ENCODE measurements at places on chromosomes 3 and 15.

DNA sequence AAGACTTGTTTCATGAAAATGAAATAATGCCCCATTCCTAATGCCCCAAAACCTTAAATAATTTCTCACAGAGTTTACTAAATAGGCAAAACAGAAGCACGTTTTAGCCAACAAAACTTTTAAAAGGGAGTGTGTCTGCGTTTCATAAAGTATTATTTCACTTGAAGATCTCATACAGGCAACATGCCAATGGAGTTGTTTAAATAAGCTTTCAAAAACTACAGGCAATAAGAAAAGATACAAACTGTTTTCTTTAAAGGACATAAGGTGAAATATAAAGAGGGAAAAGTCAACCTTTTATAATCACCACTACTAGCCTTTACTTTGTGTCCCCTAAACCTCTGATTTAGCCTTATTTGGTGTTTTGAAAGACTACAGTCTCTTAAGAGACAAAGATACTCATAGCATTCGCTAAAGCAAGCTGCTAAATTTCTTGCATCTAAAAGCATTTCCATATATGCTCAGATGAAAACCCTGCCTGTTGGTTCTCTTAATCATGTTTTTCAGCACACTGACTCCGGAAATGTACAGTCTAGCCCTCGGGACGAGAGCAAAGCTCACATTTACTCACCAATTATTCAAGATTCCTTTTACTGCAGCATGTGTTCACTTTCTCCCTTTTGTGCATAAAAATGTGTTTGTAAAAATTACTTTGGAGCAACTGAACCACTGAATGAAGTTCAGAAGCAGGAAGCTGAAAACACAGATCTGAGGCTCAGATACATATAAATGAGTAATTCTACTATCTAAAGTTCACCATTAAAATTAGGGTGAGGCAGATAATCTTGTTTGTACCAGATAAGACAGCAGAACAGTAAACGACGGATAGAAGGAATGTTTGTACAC is 119.0 kb downstream of the GOLIM4 start:
- DNase-seq = no peak

GRCh38 chr3:71069797-71070196 is 513.7 kb downstream of the FOXP1 start:
- peak; percentile 57 for DNase-seq

GRCh38 chr15:94421706-94422105 is 190.3 kb downstream of the MCTP2 start:
- no peak for DNase-seq

DNA sequence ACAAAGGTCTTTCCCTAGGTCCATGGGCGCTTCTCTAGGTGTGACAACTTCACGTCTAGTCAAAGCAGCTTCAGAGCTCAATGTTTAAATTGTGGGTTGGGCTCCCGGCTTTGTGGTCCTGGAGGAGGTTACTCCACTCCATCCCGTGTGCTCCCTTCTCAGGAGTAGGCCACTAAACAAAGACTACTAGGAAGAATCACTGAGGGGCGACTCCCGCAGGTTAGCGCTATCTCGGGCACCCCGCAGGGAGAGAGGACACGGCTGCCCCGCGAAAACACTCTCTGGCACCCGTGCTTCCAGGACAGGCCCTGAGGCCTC is 500 bp downstream of the PARP6 start:
- peak; percentile 38 for DNase-seq

- no peak for DNase-seq
Measured at GRCh38 chr3:32946973-32947788, 4.3 kb upstream of the CCR4 start.

DNA sequence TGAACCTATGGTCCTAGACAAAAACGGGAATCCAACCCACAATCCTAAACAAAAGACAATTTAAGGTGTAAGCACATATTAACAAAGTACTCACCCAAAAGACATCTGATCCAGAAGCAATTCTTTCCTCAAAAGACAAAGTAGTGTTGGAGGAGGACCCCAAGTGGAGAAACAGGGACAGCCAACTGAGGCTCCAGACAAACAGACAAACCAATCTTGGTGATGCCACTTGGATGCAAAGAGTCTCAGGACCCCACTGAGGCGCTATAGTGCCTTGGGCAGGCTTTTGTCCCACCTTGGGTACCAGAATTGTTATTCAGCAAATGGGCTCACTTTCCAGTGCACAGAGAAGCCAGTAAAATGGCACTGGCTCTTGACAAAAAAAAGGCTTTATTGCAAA is 613.8 kb downstream of the DIPK2A start:
- DNase-seq = peak; percentile 24

DNA sequence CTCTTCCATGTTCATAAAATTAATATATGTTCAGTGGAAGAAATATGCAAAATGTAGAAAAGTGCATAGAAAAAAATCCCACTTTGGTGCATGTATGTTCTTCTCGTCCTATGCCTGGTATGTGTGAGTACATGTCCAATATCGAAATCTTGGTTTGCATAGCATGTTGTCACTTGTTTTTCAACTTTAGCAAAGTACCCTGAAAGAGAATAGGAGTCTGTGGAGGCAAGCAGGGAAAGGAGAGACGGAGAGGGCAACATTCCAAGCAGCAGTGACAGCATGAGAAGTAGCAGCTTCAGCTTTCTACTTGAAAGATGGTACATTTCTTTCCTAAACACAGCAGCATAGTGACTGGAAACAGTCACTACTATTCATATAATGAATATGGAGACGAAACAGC is 56.8 kb upstream of the CACNA2D3 start:
- no peak for DNase-seq

GRCh38 chr15:23760024-23760423 is 72.9 kb upstream of the NDN start:
- DNase-seq = no peak

DNA sequence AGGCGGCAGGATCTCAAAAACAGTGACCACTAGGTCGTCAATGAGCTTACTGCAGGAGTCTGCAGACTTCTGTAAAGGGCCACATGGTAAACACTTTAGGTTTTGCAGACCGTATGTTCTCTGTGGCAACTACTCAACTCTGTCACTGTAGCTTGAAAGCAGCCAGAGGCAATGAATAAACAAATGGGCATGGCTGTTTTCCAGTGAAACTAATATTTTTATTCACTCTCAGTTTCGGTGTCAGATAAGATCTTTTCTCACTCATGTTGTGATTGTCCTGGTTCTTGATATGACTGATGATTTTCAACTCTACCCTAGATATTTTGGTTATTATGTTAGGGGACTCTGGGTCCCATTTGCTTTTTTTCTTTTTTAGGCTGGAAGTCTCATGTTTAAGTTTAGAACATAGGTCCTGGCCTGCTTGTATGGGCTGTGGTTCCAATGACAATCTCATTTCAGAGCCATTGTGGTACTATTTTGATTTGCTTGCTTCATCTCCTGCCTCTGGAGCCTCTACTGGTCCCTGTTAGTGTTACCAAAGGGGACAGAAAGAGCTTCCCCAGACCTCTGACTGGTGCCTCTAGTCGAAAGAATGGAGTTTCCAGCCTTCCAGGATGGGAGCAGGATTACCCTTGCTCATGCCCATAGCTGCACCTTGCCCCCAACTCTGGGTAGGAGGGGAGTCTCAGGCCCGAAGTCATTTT is 222.0 kb downstream of the STT3B start:
- DNase-seq = no peak

- DNase-seq = no peak
Measured at GRCh38 chr3:52317208-52318000, 1.3 kb downstream of the DNAH1 start.

- no peak for DNase-seq
Measured at GRCh38 chr3:106048946-106049481, 180.2 kb upstream of the CBLB start.

- DNase-seq = no peak
Measured at GRCh38 chr15:49748791-49749190, 127.9 kb downstream of the DTWD1 start.

DNA sequence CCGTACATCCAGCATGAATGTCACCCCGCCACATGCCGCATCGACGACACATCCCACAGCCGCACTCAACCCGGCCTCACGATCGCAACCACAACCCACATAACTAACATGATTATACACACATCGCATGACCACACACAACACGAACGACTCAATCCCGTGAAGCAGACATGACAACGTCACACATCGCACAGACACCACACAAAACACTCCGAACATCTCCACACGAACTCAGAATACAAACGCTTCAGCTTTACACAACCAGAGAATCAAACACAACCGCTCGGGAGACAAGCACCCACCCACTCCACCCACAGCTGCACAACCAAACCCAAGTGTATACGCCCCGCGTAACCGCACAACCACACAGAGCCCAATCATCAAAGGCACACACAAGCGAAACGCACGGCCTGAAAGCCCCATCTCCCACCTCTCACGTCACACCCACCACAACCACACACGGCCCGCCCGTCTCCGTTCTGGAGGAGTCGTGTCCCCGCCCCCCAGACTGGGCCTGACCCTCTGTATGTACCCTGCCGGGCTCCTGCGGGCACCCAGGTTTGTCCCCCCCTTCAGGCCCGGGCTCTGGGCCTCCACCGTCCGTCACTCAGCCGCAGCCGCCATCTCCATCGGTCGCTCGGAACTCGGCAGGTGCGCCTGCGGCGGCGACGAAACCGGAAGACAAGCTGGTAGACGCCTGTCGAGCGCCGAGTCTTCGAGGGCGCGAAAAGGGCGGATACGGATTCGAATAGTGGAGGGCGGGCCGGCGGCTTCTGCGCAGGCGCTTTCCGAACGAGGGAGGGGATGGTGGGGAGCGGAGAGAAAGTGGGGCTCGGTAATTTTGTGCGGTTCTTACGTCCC is at the start of gene RBSN:
Gene RBSN, minus strand, starts transcription at position 646 of the 861 bp plus-strand sequence. CDS start 3,028 bp downstream, outside the sequence.
- peak; percentile 97 for DNase-seq

- DNase-seq = no peak
Measured at GRCh38 chr15:58017869-58018268, 47.6 kb downstream of the ALDH1A2 start.

DNA sequence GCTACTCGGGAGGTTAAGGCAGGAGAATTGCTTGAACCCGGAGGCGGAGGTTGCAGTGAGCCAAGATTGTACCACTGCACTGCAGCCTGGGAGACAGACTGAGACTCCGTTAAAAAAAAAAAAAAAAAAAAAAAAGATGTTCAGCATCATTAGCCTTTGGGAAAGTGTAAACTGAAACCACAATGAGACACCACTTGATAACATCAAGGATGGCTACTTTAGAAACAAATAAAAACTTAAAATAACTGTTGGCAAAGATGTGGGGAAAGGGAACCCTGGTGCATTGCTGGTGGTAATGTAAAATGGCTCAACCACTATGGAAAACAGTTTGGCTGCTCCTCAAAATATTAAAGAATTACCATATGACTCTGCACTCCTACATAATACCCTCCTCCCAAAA is 1.9 kb downstream of the LEO1 start:
- DNase-seq = peak; percentile 36

GRCh38 chr3:143362115-143362991 is 242.8 kb downstream of the CHST2 start:
- peak; percentile 43 for DNase-seq

- DNase-seq = no peak
Measured at GRCh38 chr3:188370081-188370830, 216.3 kb downstream of the LPP start.

DNA sequence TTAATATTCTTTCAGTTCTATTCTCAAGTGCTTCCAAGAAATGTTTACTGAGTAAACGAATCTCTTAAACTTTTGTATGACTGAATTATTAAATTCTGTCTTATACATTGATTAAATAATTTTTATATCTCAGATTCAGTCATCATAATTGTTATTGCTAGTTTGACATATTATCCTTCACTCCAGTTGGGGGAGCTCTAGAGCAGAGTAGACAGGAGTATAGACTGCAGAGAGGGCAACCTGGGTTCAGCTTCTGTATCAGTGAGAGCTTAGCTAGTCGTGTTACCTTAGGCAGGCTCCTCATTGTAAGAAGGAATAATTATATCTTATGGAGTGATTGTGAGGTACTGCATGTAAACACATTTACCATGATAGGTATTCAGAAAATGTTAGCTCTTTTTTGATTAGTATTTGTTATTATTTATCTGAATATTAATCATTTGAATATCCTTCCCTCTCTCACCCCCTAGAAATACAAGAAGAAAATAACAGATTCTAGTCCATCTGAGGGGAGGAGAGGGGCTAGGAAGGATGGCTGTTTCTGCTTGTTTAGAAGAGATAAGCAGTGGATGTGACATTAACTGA is 31.0 kb upstream of the ZCWPW2 start:
- DNase-seq = peak; percentile 50

DNA sequence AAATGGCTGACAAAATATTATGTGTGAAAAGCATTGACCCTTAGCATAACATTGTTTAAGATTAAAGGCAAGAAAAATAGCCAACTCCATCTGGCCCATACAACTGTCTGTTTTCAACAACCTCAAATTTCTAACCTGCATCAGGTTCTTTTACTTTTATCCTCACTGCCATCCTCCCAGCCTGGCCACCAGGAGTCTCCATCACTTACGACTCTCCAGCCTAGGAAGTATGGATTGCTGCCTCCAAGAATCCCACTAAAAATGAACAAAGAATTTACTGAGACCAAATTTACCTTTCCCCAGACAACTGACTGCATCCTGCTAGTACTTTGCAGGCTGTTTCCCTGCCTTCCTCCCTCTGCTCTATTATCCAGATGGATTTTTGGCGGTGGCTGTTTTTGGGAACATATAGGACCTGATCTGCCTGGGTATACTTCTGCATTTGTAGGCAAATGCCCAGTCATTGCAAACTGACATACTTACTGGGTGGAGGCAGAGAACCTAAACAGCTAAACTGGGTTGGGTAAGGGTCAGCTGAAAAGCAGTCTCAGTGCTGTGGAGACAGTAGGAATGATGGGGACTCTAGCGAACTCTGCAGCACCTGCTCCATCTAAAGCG is 144.2 kb downstream of the GHSR start:
- no peak for DNase-seq

DNA sequence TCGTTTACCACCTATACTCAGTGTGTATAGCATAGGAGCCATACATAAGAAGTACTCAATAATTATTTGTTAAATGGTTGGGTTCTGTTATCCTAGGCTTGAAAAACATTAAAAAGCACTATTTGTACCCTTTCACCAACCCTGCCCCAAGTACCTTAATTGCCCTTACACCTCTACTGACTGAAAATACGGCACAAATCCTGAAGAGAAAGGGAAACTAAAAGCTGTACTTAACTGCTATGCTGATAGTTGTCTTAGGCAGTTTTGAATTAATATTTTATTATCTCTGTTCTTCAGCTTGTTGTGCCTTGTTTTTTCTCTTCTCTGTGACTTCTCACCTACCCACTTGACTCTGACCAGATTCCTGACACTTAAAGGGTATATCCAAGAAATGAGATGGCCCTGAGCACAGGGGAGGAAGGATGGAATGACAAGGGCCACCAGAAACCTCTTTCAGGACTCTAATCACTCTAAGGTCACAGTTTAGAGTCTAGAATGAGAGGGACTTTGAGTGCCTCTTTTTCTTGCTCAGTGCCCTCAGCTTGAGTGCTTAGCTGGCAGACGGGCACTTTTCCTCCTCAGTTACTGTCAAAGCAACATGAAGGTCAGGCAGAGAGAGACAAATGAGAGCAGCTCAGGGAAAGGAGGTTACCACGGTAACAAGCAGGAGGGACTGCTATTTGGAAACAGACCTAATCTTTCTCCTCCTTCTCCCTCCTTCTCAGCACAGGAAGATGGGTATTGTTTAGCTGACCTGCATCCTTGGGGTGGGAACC is 136.5 kb downstream of the ZNF609 start:
- DNase-seq = peak; percentile 65

- no peak for DNase-seq
Measured at GRCh38 chr3:188284455-188285212, 130.7 kb downstream of the LPP start.

GRCh38 chr3:94065122-94065521 is 2.3 kb downstream of the NSUN3 start:
- no peak for DNase-seq

GRCh38 chr15:52407374-52407773 is 111.8 kb upstream of the MYO5C start:
- no peak for DNase-seq

- DNase-seq = no peak
Measured at GRCh38 chr15:57190208-57190607, 186.1 kb upstream of the CGNL1 start.

GRCh38 chr15:81373176-81373575 is 837 bp downstream of the TMC3 start:
- DNase-seq = no peak

All from OCI-M1 (cell line).